Immature natural killer cell (primary cell): ENCODE measurements at places on chromosomes 4 and X. TPM values are rescaled to one million over a fixed set of nuclear protein-coding genes. Genes with fewer than 3 reads are reported as not detected.

The GC gene
- not detected for polyA plus RNA-seq

The CFAP47 gene
- not detected for polyA plus RNA-seq

The TLR2 gene
- polyA plus RNA-seq: 2.6 TPM

The HTRA3 gene
- not detected for polyA plus RNA-seq

The DCUN1D4 gene
- polyA plus RNA-seq: 7.5 TPM

The STK32B gene
- polyA plus RNA-seq: not detected

The ZGRF1 gene
- 2.0 TPM for polyA plus RNA-seq

- no peak for DNase-seq
Measured at GRCh38 chrX:54602563-54602962, 72.5 kb downstream of the GNL3L start.

DNA sequence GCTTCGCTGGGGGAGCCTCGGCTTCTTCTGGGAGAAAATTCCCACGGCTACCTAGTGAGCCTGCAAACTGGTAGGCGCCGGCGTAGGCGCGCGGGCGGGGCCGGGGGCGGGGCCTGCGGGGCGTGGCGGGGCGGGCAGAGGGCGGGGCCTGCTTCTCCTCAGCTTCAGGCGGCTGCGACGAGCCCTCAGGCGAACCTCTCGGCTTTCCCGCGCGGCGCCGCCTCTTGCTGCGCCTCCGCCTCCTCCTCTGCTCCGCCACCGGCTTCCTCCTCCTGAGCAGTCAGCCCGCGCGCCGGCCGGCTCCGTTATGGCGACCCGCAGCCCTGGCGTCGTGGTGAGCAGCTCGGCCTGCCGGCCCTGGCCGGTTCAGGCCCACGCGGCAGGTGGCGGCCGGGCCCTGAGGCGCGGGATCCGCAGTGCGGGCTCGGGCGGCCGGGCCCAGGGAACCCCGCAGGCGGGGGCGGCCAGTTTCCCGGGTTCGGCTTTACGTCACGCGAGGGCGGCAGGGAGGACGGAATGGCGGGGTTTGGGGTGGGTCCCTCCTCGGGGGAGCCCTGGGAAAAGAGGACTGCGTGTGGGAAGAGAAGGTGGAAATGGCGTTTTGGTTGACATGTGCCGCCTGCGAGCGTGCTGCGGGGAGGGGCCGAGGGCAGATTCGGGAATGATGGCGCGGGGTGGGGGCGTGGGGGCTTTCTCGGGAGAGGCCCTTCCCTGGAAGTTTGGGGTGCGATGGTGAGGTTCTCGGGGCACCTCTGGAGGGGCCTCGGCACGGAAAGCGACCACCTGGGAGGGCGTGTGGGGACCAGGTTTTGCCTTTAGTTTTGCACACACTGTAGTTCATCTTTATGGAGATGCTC is at the start of gene HPRT1:
TSS of gene HPRT1 (plus strand) at position 161 of the 857 bp plus-strand sequence. CDS start at position 308, 147 bp downstream.
- DNase-seq: peak; percentile 75

DNA sequence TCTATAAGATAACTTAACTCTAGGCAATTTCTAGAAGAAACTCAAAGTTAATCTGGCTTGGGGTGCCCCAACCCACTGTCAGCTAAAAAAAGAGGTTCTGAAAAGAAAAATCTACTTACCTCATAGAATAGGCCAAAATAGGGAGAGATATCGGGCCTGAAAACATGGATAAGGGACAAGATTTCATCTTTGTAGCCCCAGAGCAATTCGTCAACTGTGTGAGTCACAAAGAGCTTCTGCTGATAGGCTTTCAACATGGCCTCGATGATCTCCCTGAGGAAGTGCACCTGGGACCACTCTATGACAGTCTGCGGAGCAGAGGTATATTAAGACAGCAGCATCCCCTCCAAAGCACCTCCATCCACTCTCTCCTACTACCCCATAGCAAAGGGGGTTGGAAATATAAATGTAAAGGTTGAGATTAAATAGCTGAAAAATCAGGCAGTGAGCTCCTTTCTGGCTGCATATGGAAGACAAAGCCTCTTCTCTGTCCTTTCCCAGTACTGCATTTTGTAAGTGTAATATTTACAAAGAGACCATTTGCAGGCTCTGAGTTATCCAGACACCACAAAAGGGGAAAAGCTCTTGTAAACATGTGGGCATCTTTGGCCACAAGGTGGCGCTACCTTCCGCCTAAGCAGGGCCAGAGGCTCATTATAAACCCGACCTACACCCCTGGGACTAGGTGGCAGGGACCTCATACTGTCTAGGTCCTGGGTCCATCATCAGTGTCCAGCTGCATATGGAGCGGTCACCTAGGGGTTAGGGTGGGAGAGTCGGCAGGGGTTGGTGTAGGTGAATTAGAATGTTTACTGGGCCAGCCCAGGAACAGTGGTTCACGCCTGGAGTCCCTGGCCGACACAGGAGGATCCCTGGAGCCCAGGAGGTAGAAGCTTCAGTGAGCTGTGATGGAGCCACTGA is 31.5 kb upstream of the NUP54 start:
- peak; percentile 74 for DNase-seq

- DNase-seq: no peak
Measured at GRCh38 chr4:170079981-170080380, 9.8 kb downstream of the AADAT start.

DNA sequence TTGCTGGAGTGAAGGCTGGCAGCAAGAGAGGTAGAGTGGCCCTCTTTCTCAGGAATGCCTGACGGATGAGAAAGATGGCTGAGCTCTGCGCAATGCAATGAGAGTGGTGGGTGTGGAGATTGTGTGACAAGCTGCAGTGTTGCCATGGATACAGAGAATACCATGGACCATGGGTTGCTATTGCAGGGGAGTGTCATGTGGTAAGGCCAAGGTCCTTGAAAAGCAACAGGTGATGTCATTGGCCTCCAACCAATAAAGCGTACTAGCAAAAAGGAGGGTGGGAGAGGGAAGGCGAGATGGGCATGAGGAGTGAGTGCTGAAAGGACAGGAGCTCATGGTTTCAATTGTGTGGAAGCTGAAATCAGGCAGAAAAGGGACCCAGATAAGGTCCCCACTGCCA is 1.8 kb downstream of the PNMA5 start:
- no peak for DNase-seq

DNA sequence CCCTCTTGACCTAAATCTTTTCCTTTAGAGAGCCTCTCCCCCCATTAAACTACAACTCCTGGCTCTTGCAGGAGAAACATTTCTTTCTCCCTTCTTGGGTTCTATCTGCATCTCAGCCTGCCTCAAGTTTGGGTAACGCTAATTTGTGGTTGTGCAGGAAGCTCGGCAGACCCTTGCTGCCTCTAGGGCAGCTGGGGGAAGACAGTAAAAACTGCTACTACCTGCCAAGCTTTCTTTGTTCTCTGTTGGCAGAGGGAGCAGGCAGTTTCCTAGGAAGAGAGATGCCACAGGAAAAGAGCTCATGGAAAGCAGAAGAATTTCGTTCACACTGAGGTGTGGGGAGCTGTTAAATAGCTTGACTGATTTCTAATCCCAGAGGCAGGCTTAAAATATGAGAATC is 555.6 kb upstream of the IGFBP7 start:
- no peak for DNase-seq

DNA sequence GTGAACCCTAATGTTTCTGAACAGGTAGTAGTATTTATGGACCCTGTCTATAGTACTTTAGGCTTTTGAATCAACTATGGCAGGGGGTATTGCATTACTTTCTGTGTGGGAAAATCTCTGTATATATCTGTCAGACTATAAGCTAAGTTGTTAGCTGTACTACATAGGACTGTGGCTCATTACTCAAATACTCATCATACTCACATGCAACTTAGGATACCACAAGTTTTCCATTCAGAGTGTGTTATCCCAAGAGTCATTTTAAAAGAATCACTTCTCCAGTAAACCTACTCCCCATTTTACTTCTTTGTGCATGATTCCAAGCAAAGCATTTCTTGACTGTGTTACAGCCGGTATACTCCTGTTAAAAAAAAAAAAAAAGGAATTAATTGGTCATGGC is 95.6 kb downstream of the PHOX2B start:
- DNase-seq: no peak

DNA sequence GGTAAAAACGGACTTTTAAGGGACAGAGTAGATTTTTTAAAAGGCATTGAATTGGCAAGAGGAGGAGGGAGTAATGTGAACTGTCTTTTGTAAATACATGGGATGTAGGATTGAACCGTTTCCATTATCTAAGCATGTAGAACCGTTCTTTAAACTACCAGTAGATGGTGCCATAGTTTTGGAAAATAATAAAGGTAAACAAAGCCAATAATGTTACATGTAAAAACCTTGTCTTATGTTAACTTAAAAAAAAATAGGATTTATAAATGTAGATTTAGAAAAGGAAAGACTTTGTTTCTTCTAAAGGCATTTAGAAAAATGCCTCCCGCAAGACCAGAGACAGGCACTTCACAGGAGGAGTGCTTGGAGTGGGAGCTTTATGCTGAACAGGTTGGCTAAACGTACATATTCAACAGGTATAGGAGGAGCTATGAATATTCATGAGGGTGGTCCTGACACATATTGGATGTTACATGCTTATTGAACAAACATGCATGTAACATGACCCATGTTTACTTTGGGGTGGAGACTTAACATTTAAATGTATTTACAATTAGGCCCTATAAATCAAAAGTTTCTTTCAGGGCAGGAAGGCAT is 45.5 kb upstream of the FAM241A start:
- peak; percentile 34 for DNase-seq

DNA sequence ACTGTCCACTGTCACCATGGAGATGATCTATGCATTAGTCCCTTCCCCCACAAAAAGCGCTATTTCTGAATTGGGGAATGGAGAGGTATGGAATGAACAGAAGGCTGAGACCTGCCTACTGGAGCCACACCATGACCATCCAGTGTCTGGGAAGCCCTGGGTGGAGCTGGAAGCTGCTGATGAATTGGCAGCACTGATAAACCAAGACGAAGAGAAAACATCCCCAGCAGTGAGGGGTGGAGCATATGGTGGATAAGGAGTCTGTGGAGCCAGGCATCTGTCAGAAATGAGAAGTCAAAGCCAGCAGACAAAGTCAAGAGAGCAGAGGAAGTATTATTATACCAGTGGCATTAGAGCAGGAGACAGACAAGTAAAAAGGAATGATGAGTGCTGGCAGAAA is 13.2 kb downstream of the CC2D2A start:
- DNase-seq: no peak

DNA sequence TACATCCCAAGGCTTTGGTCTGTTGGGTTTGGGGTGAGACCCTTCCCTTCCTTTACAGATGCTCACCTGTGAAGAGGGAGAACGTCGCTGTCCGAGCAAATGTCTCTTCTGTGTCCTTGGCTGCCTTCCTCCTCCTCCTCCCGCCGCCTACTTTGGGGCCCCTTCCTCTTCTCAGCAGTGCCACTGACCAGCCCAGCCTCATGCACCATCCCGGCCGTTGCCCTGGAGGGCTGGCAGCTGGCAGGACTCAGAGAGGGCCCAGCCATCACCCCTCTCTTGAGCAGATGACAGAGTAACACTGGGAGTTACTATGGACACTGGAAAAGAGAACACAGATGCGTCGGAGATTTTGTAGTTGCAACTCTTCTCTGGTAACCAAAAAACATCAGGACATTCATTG is 68.2 kb downstream of the TRMT44 start:
- no peak for DNase-seq

- peak; percentile 28 for DNase-seq
Measured at GRCh38 chr4:48780865-48781214, 761 bp upstream of the FRYL start.

DNA sequence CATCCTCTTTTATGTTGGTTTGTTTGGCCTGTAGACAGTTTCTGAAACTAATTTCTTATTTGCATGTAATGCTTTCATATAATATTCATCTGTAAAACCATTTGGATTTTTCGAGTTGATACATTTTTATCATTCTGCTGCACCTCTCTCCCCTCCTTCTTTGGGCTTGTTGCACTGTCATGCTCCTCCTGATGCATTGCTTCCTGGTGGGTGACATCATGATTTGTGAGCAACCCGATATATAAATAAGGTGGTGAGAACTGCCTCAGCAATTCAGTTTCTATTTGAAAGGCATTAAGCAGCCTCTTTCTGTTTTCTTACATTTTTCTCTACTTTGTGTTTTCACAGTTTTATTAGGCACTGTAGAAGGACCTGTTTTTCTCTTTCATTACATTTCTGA is 515.7 kb downstream of the RPA4 start:
- no peak for DNase-seq

DNA sequence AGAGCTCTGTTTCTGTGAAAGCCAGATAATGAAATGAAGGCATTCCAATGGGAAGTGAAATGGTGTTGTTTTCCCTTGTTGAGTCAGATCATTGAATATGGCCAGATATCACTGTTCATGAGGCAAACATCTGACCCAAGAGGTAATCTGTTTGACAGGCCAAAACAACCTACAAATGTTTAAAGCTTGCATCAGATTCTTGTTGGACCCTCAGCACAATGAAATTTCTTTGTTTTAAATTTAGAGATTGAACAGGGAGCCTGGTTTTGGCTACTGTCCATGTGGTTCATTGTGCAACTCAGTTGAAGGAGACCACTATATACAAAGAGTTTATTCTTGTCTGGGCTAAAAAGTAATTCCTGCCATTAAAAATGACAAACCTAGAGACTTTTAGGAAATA is 159.1 kb downstream of the AFF2 start:
- no peak for DNase-seq
